HCT116 (cell line): ENCODE measurements at places on chromosomes 2 and 18.

DNA sequence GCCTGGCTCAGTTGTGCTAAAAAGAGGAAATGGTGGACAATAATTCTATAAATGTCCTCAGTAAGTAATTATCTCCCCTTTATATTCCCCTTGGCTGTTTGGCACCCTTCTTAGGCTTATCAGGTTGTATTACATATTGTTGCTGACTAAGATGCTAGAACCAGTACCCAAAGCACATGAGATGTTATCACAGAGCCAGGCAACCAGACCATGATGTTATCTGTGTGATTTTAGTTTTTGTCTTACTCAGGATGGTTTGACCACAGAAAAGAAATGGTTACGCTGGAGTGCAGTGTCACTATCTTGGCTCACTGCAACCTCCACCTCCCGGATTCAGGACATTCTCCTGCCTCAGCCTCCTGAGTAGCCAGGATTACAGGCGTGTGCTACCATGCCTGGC is 15.2 kb downstream of the R3HDM1 start:
- DNase-seq, result no peak

GRCh38 chr2:10404324-10405143 is 43.6 kb downstream of the ODC1 start:
- no peak for DNase-seq

DNA sequence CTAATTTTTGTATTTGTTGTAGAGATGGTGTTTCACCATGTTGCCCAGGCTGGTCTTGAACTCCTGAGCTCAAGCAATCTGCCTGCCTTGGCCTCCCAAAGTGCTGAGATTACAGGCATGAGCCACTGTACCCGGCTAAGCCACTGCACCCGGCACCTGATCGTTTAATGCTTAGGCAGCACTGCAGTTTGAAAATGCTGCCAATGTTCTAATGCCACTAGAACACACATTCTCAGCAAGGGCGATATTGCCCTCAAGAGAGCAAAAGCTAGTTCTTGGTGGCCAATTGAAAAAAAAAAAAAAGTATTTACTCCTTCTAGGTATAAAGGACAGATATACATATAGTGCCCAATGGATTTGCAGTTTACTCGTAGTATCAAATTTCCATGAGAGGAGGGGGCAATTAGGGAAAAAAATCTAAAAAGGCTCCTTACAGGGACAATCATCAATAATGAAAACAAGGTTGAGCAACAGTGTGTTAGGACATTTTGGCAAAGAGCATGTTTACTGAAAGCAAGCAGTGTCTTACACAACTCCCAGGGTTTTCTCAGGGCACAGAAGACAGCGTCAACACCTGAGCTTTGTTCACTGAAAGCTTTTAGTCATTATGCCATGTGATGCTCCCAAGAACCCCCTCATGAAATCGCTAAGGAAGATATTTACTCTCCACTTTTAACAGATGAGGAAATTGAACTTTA is 199.9 kb upstream of the PKDCC start:
- no peak for DNase-seq

DNA sequence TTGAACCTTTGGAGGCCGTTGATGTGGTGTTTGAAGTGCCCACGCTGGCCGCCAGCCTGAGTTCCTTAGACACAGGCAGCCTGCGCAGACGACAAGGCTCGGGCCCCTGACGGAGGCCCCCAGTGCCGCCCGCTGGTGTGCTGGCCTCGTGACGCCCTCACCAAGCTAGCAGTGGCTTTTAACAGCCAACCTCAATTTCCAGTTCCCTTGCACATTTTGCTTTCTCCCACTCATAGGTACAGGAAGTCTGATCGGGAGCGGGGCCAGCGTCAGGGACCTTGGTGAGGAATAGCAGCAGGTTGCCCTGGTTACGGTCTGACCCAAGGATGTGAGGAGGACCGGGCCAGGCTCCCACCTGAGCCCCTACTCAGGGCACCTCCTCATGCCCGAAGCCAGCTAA is 207.6 kb upstream of the RAB12 start:
- DNase-seq, result no peak

DNA sequence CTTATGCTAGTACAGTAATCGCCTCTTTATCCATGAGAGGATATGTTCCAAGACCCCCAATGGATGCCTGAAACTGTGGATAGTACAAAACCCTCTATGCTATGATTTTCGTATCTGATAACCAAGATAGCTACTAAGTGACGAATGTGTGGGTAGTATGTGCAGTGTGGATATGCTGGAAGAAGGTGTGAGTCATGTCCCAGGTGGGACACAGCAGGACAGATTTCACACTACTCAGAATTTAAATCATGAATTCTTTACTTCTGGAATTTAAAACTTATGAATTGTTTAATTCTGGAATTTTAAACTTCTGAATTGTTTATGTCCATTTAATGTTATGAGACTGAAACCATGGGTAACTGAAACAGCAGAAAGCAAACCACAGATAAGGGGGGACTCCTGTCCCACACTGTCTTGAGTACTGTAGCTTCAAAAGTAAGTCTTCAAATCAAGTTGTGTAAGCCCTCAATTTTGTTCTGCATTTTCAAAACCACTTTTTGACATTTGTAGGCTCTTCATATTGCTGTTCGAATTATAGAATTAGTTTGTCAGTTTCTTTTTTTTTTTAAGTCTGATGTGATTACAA is 116.0 kb downstream of the LTBP1 start:
- DNase-seq, result no peak

DNA sequence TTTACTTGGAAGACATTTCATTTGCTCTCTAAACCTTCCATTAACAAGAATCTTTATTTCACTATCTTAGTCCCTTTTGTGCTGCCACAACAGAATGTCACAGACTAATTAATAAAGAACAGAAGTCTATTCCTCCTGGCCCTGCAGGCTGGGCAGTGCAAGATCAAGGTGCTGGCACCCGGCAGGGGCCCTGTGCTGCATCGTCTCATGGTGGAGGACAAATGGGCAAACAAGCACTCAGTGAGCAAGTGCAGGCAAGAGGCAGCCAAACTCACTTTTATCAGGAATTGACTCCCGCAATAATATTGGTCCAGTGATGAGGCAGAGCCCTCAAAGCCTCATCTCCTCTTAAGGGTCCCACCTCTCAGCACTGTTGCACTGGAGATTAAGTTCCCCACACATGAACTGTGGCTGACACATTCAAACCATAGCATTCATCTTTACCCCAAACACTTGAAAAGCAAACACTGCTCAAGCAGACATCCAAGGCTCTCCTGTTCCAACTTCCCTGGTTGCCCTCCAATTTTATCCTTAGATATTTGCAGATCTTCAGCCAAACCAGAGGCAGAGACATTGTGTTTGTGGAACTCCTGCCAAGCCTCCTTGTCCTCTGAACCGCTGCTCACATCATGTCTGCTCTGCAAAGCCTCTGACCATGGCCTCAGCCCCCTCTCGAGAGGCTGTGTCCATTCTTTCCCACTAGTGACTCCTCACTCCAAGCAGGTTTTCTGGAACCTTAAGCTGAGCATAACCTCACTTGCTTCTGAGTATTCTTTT is 404.4 kb upstream of the SOX11 start:
- no peak for DNase-seq

DNA sequence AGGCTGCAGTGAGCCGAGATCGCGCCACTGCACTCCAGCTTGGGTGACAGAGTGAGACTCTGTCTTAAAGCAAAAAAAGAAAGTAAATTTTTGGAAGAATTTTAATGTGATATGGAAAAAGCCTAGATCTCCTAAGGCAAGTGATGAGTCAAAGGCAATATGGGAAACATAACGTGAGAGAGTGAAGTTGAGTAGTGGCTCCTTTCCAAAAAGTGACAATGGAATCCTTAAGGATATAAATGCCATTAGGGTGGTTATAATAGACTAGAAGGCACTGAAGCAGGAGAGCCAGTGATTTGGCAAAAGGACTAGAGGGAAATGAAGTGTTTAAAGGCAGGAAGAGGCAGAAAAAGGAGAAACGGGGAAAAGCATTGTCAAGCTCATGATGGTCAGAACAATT is 25.6 kb downstream of the ARHGAP28 start:
- DNase-seq, result no peak

- no peak for DNase-seq
Measured at GRCh38 chr2:102977426-102978090, 215.7 kb downstream of the TMEM182 start.

DNA sequence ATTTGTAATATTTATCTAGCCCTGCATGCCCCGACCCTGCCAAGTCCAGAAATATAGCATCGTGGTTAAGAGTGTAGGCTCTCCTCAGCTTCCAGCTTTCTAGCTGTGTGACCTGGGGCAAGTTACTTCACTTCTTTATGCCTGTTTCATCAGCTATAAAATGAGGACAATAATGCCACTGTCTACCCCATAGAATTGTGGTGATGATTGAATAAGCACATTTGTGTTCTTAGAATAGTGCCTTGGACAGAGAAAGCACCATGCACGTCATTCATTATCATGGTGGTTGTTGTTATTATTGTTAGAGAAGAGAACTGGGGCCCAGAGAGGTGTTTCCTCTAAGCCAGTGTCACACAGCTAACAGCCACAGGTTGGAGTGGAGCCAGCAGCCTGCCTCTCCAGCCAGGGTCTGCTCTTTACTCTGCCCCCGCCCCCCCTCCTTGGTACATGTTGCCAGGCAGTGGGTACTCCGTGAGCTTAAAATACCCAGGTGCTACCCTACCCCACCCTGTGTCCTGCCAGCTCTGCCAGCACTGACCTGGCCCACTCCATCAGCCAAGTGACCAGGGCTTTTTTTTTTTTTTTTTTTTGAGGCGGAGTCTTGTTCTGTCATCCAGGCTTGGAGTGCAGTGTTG is 202.1 kb downstream of the CTIF start:
- DNase-seq, result no peak

DNA sequence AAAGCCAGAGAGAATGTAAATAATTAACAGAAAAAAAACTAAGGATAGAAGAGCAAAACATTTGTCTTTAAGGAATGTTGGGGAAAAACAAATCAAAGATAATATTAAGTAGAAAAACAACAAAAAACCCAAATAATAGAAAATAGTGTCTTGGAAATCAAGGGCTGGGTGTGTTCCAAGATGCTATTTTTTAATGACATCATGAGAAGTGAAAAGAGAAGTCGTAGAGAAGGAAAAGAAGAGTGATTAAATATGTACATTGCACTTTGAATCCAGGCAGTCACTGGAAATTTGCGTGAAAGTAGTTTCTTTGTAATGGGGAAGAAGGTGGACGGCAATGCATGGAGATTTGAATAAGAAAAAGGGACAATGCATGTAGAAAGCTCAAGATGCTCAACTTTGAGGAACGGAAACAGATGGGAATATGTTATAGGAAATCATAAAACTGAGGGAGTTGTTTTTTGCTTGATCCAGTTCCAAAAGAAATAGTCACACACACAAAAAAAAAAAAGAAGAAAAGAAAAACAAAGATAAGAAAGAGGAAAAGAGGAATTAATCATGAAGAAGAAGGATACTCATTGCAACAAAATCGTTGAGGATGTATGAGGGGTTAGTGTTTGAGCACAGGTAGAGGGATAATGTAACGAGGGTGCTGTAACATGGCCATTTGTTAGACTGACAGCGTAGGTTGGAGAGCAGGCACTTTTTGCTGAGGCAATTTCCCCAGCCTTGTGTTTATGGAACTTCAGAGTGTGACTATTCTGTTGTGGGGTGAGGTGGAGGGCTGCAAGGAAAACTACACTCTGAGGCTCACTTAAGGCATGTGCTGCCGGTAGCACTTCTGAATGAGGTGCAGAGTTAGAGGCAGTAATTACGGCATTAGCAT is 184.1 kb downstream of the CALCRL start:
- DNase-seq, result no peak

GRCh38 chr2:47060652-47061170 is 94.4 kb downstream of the STPG4 start:
- no peak for DNase-seq

GRCh38 chr2:74216642-74217041 is 18.2 kb downstream of the MTHFD2 start:
- no peak for DNase-seq

- DNase-seq, result no peak
Measured at GRCh38 chr2:27021253-27022049, 11.3 kb upstream of the TMEM214 start.

- DNase-seq, result no peak
Measured at GRCh38 chr2:210264282-210264681, 39.0 kb upstream of the ACADL start.

DNA sequence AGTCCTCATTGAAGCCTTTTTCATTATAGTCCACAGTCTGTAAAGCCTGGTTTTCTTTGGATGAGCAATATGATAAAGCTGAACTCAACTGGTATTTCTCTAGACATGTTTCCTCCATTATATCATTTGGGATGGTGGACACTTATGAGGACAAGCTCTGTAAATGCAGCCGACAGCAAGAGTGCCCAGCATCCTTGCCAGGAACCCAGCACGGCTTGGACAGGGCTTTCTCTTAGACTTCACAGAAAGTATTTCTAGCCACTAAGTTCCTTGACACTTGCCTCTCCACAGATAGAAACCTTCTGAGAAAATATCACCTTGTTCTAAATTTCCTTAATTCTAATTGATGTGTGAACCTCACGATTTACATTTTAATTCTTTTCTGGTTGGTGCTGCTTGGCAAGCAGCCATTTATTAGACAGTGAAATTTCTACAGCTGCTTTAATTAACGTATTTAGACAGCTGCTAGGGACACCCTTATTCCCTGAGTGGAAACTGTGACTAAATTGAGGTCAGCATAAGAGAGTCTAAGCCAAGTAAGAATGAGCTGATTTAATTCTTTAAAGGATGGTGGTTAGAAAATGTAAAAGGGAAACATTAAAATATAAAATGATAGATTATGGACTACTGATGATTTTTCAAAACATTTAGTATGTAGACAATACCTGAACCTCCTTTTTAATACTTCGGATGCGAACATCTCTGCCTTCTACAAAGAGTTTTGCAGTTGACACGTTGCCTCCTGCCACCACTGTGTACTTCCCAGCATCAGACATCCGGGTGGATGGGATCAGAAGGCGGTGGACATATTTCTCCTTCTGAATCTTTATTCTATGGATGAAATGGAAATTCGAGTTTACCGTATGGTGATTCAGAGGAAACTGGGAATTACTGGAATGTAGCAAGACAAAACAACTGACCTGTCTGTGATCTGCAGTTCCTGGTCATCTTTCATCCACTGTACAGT is 39.8 kb downstream of the TTN start:
- no peak for DNase-seq

DNA sequence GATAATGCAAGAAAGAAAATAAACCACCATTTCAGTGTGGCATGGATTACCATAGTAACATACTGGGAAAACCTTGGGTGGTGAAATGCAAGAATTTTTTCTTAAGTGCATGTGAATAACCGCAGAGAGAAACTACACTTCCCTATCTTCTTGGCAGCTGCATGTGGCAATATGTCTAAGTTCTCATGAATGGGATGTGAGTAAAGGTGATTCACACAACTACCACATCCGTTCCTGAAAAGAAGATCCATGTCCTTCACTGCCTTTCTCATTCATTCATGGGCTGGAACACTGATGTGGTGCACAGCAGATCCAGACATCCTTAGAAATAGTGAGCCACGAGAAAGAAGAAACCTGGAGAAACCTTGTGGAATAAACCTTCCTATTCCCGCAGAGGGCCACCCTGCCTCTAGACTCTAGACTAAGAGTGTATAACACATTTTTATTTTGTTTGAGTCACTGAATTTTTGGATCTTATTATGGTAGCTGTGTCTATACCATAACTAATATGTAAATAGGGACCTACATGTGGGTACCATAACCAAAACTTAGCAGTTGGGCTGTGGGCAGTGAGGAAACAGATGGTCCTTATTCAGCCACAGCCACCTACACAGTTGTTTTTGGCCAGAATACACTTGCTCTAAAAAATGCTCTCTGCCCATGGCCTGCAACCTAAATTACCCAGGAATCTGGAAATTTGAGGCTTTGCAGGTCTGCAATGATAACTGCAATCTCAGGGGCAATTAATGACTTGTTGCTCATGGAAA is 573.3 kb downstream of the LRP1B start:
- no peak for DNase-seq

GRCh38 chr18:44915213-44915612 is 234.5 kb downstream of the SETBP1 start:
- no peak for DNase-seq

- DNase-seq, result no peak
Measured at GRCh38 chr2:156903335-156903734, 354.2 kb upstream of the GALNT5 start.
